ENCODE measurements at places on chromosomes 6 and 20.

GRCh38 chr6:73030257-73030656, 195.0 kb downstream of the KHDC1L start:
- DNase-seq = no peak

GRCh38 chr6:10458287-10458686, 43.4 kb upstream of the TFAP2A start:
- no peak for DNase-seq

GRCh38 chr20:51542571-51543421, at the start of gene NFATC2:
Gene NFATC2 (minus strand): TSS chr20:51542719. CDS start chr20:51542499, 220 bp downstream.
- DNase-seq = no peak

GRCh38 chr20:53390770-53391169, 202.9 kb downstream of the ZNF217 start:
- no peak for DNase-seq

DNA sequence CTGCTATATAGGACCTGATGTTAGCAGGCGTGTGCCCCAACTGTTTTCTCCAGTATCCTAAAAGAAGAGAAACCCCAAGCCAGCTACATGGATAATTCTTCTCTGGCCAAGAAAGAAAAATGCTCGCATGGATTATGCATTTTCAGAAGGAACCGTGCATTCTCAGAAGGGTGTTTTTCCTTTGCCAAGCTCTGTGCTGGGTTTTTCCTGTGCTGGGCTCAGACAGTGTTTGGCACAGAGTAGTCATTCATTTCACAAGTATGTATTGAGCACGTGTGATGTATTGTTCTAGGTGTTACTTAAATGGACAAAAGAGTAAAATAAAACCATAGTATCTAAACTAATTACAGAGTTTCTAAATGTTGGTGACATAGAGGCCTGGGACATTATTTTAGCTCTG, 62.7 kb upstream of the ZNF133 start:
- DNase-seq = no peak

DNA sequence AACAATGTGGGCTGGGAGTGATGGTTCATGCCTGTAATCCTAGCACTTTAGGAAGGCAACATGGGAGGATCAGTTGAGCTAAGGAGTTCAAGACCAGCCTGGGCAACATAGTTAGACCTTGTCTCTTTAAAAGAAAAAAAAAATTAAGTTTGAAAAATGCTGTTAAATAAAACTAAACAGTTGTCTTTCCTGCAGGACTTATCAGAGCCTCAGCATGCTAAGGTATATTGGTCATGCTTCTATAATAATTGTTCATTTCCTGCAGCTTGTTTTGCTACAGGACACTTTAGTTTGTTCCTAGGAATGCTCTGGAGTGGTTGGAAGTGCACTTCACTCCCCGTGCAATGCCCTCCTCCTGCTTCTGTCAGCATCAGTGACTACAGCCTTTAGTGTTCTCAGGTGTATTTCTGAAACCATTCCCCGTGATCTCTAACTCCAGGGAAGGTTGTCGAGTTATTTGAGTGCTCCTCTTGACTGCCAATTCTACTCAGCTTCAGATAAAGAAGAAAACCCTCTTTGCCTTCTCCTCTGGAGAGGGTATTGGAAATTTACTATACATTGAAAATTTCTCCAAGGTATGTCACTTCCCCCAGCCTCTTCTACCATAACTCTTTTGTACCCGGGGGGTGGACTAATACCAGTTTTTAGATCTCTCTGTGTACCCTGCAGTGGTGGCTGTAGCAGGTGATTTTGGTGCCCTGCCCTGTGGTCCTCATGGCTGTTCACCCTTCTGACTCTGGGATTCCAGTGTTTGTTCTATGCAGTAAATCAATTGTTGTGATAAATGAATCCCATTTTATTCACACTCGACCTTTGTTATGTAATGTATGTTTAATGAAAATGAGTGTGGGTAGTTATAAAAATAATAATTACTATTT, 33.8 kb downstream of the NHLRC1 start:
- no peak for DNase-seq

GRCh38 chr6:45951321-45952167, 64.1 kb downstream of the CLIC5 start:
- no peak for DNase-seq

DNA sequence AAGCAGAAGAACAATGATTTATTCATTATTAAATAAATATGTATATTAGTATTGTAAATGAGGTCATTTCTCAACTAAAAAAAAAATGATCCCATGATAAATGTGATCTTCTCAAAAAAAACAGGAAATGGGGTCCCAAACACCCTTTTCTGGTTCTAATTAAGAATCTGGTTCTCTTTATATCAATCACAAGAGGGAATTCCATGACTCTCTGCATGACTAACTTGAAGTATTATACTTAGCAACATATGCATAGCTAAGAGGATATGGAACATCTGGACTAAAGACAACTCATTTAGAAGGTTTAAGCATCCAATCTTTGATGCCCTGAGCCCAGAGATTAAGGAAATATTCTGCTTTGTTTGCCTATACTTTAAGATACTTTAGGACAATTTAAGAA, 89.7 kb upstream of the EMILIN3 start:
- no peak for DNase-seq

DNA sequence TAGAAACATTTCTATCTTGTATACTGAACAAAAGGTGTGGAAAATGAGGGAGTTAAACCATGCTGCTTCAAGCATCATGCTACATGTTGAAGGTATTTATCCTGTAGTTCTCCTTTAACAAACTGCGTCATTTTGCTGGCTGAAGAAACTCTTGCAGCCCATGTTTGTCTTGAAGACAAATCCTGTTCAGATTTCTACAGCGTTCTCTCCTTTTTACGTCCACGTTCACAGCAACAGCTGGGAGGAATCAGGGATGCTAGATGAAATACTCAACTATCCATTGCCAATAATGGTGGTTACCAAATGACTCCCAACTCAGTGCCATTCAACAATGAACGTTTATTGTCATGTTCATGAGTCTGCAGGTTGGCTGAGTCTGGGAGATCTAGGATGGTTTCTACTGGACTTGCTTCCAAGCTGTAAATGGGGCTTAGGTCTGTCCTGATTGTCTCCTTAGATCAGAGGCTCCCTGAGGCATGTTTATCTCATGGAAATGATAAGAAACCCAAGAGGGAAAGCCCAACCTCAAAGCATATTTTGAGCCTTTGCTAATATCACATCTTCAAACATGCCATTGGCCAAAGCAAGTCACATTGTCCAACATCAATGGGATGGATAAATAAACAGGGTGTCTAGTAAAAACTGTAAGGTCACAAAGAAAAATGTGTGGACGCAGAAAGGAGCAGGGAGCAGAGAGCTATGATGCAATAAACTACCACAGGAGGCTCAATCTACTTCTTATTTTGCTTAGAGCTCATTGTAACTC, 2.7 kb upstream of the PLCB1 start:
- DNase-seq = no peak

- no peak for DNase-seq
Observed at GRCh38 chr6:10759312-10759839, 11.8 kb downstream of the TMEM14B start.

DNA sequence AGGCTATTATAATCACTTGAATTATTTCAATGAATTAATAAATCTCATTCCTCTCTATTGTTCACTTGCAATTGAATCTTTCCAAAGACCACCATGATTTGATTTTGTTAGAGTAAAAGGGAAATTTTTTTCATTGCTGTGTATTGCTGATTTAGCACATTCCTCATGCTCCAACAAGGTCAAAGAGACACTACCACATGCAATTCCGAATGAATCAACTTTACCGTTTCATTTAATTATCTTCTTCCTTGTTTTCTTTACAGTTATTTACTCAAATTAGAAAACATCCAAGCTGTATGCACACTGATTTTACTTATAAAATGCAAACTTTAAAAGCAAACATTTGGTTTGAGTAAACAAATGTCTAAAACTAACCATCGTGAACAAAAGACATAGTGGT, 967 bp downstream of the KIAA0408 start:
- DNase-seq = no peak

DNA sequence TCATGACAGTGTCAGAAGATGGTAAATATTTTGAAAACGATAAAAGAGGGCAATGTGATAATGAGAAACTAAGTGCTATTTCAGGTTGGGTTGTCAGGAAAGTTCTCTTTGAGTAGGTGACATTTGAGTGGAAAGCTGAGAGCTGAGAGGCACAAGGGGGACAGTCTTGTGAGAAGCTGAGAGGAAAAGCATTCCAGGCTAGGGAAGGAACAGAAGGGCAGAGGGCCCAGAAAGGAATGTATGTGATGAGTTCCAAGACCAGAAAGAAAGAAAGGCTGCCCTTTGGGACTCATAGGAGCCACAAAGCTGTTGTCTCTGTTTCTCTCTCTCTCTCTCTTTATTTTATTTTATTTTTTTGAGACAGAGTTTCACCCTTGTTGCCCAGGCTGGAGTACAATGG, 7.6 kb upstream of the RNF182 start:
- DNase-seq = no peak

- no peak for DNase-seq
Observed at GRCh38 chr6:50708664-50709365, 4.5 kb upstream of the TFAP2D start.

DNA sequence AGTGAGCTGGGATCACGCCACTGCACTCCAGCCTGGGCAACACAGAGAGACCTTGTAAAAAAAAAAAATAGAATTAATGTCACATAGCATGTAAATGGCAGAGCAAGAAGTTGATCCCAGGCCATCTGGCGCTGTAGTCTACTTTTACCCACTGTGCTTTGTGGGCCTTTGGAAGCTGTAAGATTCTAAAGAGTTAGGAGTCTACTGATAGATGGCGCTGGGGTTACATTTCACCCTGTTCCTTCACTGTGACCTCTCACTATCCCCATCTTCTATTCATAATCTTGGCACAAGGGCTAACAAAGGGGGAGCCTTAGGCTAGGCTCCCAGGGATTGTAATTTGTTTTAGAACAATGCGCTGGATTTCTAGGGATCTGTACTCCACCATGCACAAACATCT, 24.4 kb downstream of the SIRPD start:
- no peak for DNase-seq

DNA sequence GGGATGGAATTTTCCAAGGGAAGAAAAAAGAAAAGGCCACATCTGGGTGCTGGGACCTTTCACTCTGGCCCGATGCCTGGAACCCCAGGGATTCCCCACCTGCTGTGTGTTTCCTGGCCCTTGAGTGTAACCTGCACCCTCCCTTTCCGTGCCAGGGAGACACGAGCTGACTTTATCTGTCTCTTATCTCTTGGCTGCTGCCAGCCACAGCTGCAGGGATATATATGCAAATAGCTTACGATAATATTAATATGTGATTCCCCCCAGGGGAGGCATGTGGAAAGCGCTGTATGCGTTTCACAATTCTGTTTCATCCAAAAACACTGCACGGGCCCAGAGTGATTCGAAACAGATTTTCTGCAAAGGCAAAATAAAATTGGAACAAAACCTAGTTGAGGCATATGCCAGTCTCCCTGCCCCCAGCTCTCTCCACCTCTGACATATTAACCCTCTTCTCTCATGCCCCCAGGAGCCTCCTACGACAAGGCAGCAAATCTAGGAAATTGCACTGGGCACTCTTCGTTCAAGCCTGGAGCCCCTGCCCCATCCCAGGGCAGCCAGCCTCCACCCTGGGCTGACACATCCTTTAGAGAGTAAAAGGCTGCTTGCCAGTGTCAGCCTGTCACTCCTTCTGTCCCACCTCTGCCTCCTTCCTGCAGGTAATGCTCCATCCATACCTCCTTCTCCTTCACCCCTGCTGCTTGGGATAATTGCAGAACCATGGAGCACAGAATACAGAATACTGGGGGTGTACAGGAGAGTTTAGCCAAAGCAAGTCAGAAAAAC, 1.3 kb downstream of the RIPOR3 start:
- peak; percentile 95 for DNase-seq

DNA sequence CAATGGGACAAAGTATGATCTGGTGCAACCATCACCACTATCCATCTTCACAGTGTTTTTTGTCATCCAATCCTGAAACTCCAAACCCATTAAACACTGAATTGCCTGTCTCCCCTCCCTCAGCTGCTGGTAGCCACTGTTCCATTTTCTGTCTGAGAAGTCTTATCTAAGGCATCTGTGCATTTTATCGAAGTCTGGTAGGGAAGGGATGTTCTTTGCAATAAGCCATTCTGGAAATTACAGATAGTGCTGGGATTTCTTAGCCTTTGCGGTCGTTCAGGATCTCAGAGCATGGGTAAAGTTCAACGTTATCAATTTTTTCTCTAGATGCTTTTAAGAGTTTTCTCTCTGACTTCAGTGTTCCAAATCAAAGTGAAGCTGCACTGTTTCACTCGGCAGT, 24.1 kb downstream of the KIF25 start:
- DNase-seq = no peak

- no peak for DNase-seq
Observed at GRCh38 chr6:149031859-149032598, 285.2 kb downstream of the UST start.

GRCh38 chr20:17617868-17618672, 48.2 kb downstream of the DSTN start:
- DNase-seq = no peak

DNA sequence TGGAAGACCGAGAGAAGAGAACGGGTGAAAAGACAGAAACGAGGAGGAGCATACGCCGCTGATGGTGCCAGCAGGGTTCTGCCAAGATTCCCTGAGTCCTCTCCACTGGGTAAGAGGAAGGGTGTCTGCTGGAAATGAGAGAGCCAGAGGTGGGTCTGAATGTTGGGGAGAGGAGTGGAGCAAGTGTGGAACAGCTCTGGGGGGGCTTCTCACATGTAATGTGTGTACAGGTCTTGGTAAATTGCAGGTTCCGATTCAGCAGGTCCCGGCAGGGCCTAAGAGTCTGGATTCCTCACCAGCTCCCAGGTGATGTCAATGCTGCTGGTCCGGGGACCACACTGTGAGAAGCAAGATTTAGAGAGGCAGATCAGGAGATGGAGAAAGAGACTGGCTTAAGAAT, 1.5 kb upstream of the EBF4 start:
- no peak for DNase-seq

DNA sequence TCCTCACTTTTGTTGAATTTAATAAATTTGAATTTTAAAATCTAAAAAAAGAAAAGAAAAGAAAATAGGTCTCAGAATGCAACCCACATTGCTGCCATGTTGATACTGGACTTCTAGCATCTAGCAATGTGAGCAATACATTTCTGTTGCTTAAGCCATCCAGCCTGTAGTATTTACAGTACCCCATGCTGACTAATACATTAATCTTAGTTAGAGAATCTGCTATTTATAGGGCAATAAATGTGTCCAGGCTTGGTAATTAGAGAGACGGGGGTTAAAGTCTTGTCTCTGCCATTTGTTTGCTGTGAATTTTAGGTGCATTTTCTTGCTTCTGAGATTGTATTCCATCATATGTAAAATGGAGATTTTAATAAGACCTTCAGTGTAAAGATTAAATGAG, 471.3 kb downstream of the DHX35 start:
- no peak for DNase-seq

DNA sequence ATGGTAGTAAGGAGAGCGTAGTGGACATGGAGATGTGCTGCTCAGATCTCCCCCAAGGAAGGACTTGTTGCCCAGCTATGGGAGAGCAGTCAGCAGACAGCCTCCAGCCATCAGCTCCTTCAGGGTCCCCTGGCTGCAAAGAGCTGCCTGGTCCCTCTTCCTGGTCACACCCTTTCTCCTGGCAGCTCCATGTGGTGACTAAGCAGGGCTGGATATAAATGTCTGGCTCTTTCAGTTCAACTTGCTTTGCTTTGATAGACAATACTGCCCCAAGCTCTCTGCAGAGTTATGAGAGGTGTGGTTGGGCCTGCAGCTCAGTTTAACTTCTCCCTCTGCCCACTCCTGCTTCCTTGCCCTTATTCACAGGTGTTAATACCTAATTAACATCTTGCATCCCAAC, 64.1 kb upstream of the DDR1 start:
- no peak for DNase-seq

GRCh38 chr6:22716721-22717120, 147.4 kb downstream of the HDGFL1 start:
- DNase-seq = no peak

- no peak for DNase-seq
Observed at GRCh38 chr6:169084067-169084466, 169.6 kb downstream of the THBS2 start.

GRCh38 chr6:43861212-43861894, 91.3 kb downstream of the VEGFA start:
- DNase-seq = no peak

All from NCI-H526 treated with DMSO at 0.1 percent for 48 hours (cell line).